Stimulated activated CD8-positive, alpha-beta memory T cell treated with anti-CD3 and anti-CD28 coated beads, Interleukin-7, amount 100 ng/mL, for 1 hour (primary cell): ENCODE measurements at places on chromosomes 6 and 20.

DNA sequence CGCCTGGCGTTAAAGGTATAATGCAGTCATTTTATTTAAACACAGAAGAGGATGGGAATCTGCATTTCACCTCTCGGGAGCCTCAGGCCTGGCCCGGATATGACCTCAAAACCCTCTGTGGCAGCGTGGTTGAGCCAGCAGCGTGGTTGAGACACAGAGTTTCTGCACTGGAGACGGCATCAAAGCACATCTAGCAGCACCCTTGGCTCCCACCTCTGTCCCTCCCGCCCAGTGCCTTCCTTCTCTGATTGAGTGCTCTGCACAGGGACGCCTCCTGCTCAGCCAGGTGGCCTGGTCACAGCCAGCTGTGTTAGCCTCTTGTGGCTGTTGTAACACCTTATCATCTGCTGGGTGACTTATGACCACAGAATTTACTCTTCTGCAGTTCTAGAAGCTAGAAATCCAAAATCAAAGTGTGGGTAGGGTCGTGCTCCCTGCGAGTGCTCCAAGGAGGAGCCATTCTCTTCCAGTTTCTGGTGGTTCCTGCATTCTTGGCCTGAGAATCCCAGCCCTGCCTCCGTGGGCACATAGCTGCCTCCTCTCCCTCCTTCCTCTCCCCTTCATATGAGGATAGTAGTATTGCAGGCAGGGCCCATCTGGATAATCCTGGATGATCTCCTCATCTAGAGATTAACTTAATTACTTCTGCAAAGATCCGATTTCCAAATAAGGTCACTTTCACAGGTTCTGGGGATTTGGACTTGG, 156.7 kb downstream of the SYCP2 start:
- DNase-seq = no peak

- DNase-seq = no peak
Observed at GRCh38 chr6:15504040-15504495, 158.8 kb downstream of the DTNBP1 start.

DNA sequence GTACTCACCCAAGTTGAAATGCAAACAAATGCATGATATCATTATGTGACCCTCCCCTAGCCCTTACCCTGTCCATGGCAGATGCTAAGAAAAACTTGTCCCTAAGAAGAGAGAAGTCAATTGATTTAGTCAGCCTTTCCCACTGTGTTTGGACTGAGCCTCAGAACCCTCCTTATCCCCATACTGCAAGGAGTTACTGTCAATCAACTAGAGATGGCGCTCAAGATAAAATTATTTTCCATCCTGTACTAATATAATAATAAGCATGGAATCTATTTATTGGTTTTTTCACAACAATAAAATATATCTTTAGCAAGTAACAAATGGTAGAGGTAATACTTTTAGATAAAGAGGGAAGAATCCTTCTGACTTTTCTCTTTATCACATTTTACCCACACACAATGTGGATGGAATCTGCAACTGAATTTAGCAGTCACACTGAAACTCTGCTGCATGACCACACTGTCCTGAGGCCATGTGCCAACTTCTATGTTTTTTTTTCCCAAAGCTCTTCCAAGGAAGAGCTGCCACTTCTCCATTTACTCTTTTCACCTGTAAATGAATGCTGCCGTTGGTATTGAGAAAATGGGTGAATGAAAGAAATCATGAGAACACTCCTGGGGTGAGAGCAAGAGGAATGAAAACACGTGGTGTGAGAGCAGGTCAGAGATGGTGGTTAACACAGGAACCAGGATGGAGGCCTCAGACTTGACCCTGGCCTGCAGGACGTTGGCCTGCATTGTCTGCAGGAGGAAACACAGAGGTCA, 10.5 kb downstream of the NT5E start:
- DNase-seq = no peak

GRCh38 chr20:10622657-10623418, 51.0 kb downstream of the JAG1 start:
- no peak for DNase-seq

- no peak for DNase-seq
Observed at GRCh38 chr6:74420221-74420620, 724.2 kb downstream of the CD109 start.

DNA sequence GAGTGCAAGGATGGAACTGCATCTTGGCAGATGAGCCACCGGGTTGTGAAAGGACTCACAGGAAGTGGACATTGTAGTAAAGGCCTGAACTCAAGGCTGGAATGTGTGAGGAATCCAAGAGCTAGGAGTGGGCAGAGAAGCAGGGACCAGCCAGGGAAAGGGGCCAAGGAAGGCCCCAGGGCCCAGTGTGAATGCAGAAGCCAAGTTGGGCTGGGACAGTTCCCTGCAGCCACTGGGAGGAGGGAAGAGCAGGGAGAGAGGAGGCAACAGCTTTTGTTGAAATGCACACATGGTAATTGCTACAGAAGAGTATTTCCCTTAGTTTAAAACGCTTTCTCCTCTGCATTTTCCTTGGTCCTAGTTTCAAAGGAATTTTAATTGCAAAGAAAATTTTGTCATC, 34.6 kb downstream of the CDH22 start:
- no peak for DNase-seq

- DNase-seq = no peak
Observed at GRCh38 chr6:85015396-85015990, 251.1 kb upstream of the TBX18 start.

- no peak for DNase-seq
Observed at GRCh38 chr6:7921046-7921445, 10.5 kb upstream of the TXNDC5 start.

DNA sequence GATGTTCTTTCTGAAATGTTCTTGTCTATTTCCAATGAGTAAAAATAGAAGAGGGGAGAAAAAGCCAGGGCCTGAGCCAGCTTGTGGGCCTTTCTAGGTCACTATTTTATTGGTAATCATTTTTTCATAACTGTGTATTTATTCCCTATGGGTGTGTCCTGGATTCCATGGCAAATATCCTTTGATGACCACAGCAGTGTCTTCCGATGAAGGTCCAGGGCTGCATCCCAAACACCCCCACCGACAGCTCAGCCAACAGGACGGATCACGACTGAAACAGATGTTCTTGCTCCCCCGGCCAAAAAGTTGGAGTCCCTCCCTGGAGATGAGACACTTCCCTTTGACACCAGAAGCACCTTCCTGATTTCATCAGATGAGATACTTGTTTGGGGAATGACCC, 105.4 kb upstream of the PLEKHG1 start:
- no peak for DNase-seq

GRCh38 chr6:3209114-3210023, 18.1 kb downstream of the TUBB2B start:
- no peak for DNase-seq

- DNase-seq = no peak
Observed at GRCh38 chr20:13231031-13231752, 10.1 kb downstream of the ISM1 start.

- DNase-seq = no peak
Observed at GRCh38 chr6:4363656-4364055, 228.3 kb upstream of the ECI2 start.

DNA sequence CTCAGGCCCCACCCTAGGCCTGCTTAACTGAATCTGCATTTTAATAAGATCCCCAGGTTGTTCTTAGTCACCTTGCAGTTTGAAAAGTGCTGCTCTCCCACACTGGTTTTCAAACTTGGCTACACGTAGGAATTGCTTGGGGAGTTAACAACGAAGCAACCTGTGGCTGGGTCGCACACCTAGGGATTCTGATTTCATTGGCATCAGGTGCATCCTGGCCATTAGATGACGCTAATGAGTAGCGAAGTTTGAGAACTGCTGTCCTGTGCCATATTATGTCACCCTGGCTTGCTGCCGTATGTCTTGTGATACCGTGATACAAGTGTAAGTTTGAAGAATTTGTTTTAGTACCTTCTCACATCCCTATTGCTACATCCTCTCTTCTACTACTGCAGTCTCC, 28.2 kb upstream of the FUCA2 start:
- no peak for DNase-seq

DNA sequence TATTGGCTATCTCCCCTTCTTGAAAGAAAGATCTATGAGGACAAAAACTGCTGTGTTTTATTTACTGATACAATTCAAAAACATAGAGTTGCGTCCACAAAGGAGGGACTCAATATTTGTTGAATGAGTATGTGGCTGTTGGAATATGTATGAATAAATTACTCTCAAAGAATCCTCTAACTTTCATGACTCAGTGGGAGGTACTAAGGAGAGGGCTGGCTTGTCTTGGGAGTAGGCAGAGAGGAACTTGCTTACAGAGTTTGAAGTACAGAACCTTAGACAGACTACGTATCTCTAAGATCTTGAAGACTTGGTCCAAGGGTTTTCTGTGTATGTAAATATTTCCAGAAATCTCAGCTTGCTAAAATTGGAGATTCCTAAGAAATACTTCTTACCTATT, 504.0 kb upstream of the PTCHD4 start:
- DNase-seq = no peak

- no peak for DNase-seq
Observed at GRCh38 chr6:158113802-158114201, 54.3 kb downstream of the SERAC1 start.

GRCh38 chr6:47028835-47029360, 13.2 kb downstream of the ADGRF1 start:
- DNase-seq = no peak

DNA sequence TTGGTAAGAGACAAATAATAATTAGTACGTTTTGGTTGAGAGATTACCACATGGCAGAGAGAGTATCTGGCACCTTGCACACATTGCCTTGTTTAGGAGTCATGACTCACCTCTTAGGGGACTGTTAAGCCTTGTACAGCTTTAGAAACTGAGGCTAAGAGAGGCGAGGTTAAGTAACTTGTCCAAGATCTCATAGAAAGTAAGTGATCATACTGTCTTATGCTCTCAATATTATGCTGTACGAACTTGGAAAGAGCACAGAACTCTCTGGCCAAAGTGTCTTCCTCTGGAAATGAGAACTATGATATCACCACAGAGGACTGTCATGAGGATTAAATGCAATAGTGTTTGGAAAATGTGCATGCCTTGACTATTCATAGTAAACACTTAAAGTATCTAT, 249.0 kb downstream of the UTRN start:
- no peak for DNase-seq

GRCh38 chr6:52233975-52234823, 10.1 kb downstream of the IL17F start:
- DNase-seq = no peak

GRCh38 chr6:33854572-33855030, 50.8 kb upstream of the MLN start:
- no peak for DNase-seq

DNA sequence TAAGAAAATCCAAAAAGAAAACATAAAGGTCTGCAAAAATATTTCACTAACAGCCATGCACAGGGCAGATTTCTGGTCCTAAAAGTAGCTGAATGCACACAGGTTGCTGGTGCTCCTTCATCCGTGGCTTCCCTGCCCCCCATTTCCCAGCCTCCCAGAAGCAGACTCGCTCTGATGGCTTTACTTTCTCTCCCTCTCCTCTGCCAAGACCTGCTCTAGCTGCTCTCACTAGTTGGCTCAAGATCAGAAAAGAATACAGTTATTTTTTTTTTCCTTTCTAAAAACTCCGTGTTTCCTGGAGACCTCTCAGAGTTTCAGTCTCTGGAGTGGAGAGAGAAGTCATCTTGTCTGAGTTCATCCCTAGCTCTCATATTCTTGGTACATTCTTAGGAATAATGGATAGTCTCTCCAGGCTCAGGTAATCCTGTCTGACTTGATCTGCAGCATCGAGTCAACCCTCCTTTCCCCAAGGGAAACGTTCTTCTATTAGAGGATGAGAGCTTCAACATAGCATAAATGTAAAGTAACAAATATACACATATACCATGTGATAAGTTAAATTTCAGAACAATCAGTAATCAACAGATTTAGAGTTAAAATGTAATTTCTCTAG, 214.2 kb downstream of the TBC1D7 start:
- DNase-seq = no peak

- no peak for DNase-seq
Observed at GRCh38 chr20:51640743-51641142, 98.2 kb upstream of the NFATC2 start.

- DNase-seq = no peak
Observed at GRCh38 chr6:146047371-146047770, 18.5 kb downstream of the GRM1 start.

GRCh38 chr20:4084096-4084495, 68.7 kb upstream of the RNF24 start:
- no peak for DNase-seq

GRCh38 chr20:33024609-33025317, 6.7 kb upstream of the BPIFB6 start:
- DNase-seq = no peak

DNA sequence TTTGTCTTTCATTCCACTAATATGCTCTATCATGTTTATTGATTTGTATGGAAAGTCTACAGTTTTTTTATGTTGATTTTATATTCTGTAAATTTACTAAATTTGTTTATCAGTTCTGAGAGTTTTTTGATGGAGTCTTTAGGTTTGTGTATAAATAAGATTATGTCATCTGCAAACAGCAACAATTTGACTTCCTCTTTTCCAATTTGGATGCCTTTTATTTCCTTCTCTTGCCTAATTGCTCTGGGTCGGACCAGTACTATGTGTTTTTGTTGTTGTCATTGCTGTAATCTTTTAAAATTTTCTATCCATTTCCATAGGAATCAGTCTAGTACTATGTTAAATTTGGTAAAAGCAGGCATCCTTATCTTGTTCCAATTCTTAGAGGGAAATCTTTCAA, 31.5 kb upstream of the POLR1H start:
- no peak for DNase-seq
